Panc1 (cell line): ENCODE measurements at places on chromosomes 6 and 20.

- no peak for DNase-seq
Observed at GRCh38 chr20:23823111-23823510, 3.4 kb downstream of the CST2 start.

- DNase-seq = no peak
Observed at GRCh38 chr6:87682310-87682709, 19.7 kb downstream of the AKIRIN2 start.

- no peak for DNase-seq
Observed at GRCh38 chr6:166618251-166618650, 8.8 kb downstream of the RPS6KA2 start.

DNA sequence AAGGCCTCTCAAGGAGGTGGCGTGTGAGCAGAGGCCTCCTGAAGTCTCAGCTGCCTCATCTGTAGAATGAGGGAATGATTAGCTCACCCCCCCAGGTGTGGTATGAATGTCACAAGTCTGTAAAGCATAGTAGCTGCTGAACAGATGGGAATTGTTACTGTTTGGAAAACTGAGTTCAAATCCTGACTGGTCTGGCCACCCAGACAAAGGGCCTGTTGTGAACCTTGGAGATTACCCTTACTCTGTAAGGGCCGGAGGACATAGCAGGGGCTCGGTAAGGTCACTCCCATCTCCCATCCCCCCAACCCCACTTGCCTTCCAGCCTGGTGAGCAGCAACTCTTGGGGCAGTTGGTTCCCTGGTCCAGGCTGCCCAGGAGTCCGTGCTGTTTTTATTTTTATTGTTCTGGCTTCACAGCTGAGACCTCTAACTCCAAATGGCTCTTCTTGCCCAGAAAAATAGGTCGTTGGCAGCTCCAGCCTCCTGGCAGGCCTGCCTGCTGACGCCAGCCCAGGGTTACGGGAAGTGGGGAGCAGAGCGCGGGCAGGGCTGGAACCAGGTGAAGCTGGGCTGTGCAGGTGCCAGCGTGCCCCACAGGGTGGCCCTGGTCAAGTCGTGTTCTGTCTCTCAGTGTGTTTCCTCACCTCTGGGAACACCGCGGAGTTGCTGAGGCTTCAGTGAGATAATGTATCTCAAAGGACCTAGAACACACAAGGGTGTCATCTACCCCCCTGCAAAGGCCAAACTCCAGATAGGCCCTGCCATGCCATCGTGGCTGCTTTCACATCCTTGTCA, 4.5 kb upstream of the SIRPA start:
- DNase-seq = no peak

- no peak for DNase-seq
Observed at GRCh38 chr6:131042664-131043063, 20.4 kb downstream of the EPB41L2 start.

DNA sequence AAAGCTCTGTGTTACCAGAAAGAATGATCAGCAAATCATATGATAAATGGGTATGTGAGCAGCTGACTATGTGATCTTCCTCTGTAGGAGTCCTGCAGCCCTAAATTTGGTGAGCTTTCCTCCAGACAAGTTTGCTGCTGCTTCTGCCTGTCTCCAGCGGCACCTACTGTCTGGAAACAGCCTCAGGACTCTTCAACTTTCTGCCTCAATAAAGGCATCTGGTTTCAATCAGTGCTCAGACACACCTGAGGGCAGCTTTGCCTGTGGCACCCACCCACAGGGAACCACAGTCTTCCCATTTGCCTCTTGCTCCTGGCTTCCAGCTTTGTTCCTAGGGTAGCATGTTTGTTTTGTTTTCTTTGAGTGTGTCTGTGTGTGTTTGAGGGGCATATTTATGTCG, 727.9 kb upstream of the MAN1A1 start:
- no peak for DNase-seq

DNA sequence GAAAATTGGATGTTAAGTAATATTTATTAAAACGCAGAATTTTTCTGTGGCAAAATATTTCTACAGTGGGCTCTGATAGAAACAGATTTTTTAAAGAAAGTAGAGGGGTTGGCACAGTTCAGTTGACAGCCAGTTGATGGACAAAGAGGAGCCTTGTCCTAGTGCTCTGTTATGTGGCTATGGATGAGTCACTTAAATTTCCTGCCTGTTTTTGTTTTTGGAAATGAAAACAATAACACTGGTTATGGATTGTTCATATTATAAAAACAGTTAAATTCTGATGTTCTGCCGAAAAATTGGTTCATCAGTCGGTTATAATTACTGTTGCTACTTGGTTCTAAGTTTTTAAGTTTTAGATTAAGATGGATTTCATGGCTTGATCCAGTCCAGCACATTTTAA, 42.8 kb downstream of the MYO6 start:
- DNase-seq = peak; percentile 8

GRCh38 chr6:21164768-21165326, 428.7 kb upstream of the SOX4 start:
- no peak for DNase-seq

DNA sequence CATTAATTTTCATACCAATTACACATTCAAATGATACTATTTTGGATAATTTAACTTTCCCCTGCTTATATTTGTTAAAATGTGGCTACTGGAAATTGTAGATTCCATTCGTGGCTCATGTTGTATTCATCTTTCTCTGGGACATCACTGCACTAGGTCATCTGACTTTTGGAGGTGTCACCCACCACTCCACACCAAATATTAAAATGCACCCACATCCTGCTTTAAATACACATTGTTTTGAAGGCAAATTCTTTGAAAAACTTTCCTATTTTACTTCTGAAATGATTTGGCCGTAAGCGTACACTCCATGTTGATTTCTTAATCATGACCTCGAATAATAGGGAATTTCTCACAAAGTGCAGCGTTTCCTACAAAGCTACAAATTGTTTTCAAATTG, 8.7 kb upstream of the RBM38 start:
- DNase-seq = no peak

- no peak for DNase-seq
Observed at GRCh38 chr6:11370191-11371018, 137.9 kb upstream of the NEDD9 start.

- DNase-seq = no peak
Observed at GRCh38 chr6:124882579-124883393, 79.5 kb upstream of the RNF217 start.

DNA sequence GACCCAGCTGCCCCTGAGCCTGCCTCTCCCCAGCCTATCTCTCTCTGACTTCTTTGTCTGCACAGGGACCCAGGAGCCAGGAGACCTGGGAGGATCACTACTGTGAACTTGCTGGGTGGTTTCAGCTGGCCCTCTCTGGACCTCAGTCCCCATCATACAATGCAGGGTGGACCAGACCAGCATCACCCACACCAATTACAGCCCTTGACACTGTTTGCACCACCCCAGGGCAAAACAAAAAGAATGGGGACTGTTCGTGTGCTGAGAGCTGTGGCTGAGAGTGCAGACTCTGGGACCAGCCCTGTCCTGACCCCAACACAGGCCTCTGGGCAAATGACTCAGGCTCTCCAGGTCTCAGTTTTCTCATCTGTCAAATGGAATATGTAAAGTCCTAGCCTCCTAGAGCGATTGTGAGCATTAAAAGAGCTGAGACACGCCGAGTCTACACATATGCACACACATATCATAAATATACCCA, 25.4 kb downstream of the PTGIS start:
- no peak for DNase-seq

DNA sequence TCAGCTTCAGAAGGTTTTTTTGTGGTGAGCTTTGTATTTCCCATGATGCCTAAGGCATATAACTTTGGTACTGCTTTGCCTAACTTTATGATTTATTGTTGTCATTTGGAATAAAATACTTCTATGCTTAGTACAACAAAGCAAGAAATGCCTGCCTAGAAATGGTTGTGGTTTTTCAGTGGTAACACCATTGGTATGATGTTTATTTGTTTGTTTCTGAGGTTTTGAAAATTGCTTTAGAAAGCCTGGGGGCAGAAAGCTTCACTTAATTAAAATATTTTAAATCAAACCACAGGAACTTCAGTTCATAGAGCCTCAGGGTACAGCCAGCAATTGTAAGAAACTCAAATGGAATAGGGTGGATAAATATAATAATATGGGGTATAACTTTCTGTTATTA, 351.2 kb upstream of the MAP3K7 start:
- DNase-seq = no peak

- no peak for DNase-seq
Observed at GRCh38 chr6:169145991-169146501, 107.6 kb downstream of the THBS2 start.

- no peak for DNase-seq
Observed at GRCh38 chr20:35912881-35913280, 41.4 kb downstream of the SCAND1 start.

- no peak for DNase-seq
Observed at GRCh38 chr20:60632391-60633262, 619.4 kb upstream of the CDH4 start.

- no peak for DNase-seq
Observed at GRCh38 chr6:34543421-34543820, 12.7 kb downstream of the SPDEF start.
